ENCODE measurements at places on chromosomes 13 and 19. TPM values are rescaled to one million over a fixed set of nuclear protein-coding genes. Genes with fewer than 3 reads are reported as not detected.

- no peak for DNase-seq
These were observed 112.6 kb downstream of the LIG4 start for GRCh38 chr13:108102771-108103170.

DNA sequence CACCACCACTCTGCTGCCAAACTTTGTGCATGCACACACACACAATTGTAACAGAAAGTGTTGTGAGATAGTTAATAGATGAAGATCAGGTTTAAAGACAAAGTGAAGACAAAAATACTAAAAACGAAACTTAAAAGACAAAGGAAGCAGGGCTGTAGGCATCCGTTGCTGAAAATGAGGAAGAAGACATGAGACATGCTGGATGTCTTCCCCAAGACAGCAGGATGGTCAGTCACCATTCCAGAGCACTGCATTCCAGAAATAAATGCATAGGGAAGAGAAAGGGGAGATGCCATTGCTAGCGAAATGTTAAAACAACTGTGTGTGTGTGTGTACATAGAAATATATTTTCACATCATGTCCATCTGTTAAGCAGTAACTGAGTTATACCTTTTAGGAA is 520.1 kb downstream of the SUCLA2 start:
- no peak for DNase-seq

DNA sequence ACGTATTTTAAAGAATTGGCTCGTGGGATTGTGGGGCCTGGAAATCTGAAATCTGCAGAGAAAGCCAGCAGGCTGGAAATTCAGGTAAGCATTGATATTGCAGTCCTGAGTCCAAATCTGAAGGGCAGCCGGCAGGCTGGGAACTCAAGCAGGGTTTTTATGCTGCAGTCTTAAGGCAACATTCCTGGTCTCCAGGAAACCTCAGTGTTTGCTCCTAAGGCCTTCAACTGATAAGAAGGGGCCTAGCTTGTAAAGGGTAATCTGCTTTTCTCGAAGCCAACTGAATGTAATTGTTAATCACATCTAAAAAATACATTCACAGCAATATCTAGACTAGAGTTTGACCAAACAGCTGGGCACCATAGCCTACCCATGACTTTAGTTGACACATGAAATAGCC is 154.4 kb downstream of the EFNB2 start:
- no peak for DNase-seq

GRCh38 chr19:29815231-29815630 is 3.4 kb downstream of the CCNE1 start:
- no peak for DNase-seq

DNA sequence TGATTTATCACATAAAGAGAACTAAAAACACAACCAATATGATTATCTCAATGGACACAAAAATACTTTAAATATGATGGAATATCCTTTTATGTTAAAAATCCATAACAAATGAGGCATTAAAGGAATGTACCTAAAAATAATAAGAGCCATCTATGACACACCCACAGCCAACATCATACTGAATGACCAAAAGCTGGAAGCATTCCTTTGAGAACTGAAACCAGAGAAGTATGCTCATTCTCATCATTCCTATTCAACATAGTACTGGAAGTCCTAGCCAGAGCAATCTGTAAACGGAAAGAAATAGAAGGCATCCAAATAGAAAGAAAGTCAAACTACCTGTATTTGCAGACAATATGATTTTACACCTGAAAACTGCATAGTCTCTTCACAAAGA is 671.0 kb downstream of the SLITRK1 start:
- DNase-seq = no peak

- DNase-seq = no peak
These were observed 159.1 kb downstream of the DLEU7 start for GRCh38 chr13:50684366-50684765.

- DNase-seq = no peak
These were observed 21.6 kb downstream of the SGCG start for GRCh38 chr13:23202383-23202782.

The LRRC63 gene
- 0.20 TPM for total RNA-seq

The SETDB2 gene
- total RNA-seq = 4.9 TPM

Data from left lobe of liver (tissue), 2 donors.